ENCODE measurements at places on chromosomes 3 and 15. TPM values are rescaled to one million over a fixed set of nuclear protein-coding genes. Genes with fewer than 3 reads are reported as not detected.

DNA sequence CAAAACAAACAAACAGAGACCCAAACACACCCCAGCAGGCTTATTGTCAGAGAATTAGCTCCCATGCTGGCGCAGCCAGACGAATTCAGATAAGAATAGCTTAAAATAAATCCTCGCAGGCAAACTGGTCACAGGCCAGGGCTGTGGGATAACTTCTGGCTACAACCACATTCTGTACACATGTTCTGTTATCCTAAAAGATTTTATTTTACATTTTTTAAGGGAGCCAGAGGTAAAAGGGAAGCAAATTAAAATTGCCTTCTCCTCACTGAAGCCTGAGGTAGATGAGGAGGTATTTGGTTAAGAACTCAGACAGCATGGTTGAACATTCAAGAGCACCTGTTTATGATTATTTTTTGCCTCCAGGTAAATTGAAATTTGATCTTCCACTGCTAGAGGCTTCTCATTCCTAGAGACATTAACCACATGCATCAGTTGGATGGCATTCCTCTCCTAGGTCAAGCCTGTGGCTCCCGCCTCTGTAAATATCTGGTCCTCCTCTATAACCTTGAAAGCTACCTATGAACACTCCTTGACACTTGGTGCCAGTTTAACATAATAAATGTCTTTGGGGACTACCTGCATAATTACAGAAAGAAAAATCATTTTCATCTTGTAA lies 190.3 kb downstream of the SATB1 start:
- DNase-seq: no peak

DNA sequence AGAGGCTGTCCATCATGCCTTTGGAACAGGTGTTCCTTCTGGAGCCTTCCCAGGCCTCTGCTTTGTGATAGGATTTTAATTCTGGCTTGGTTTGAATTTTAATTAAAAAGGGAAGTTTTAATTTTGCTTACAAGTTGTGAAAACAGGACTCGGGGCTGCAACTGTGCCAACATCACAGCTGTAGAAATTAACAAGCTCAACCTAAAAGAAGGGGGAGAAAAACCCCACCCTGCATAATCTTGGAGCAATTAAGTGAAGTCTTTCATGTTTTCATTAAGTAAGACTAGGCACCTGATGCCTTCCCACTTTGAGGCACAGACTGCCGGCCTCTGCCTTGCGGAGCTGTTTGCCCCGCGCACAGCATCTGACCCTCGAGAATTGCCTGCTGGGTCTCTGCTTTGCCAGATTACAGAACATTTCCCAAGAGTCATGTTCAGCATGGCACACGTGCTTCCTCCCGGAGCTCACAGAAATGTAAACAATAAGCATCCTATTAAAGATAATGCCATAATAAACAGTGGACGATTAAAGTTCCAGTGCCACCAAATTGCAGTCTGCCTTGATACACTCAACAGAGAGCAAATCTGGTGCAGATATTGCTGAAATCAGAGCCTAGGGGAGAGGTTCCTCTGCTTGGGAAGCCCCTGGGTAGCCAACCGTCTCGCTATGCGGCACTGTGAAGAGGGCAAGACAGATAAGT lies 364.2 kb downstream of the LRTM1 start:
- no peak for DNase-seq

- DNase-seq: no peak
Observed at GRCh38 chr15:69795601-69796000, 302.1 kb downstream of the TLE3 start.

DNA sequence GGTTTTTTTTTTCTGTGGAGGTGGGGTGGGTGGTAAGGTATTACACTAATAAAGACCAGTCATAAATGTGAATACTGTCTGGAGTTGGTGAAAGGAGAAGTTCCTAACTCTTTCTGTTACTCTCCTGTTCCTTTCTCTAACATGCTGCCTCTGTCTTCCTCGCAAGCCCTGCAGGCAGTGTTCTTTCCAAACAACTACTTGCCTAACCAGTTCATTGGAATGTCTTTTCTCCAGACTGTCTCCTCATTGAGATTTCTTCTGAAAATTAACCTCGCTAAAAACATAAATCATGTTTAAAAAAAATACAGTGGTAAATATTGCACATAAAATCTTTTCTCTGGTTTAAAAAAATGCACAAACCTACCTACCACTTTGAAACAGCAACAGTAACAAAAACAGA lies 135.2 kb downstream of the TP63 start:
- DNase-seq: no peak

DNA sequence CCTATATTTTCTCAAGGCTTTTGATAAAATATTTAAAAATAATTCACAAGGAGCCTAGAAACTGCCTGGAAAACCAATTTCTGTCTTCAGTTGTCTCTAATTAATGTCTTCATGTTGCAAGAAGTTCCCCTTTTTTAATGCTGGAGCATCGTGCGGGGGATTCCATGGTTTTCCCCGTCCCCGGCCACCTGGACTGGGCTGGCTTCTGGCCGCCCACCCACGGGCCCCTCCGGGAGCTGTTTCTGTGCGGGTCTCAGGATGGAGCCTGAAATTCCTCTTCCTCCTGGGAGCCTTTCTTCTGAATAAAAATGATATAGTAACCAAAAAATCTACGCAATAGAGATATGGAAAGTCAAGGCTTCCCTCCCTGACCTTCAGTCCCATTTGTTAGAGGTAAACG lies 8.1 kb upstream of the LRRK1 start:
- DNase-seq: no peak

- peak; percentile 93 for DNase-seq
Observed at GRCh38 chr3:172153335-172153861, 114.0 kb downstream of the FNDC3B start.

DNA sequence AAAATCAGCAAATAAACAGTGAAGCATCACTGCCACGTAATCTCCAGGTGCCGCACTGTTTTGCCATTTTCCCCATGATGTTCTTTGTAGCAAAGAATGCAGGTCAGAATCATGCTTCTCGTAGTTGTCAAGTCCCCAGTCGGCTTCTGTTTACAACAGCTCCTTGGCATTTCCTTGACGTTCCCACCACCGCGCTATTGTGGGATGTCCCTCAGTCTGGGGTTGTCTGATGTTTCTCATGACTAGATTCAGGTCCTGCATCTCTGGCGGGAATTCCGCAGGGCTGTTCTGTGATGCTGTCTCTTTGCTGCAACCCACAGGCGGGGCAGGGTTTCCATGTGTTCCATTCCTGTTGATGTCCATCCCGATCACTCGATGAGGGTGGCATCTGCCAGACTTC lies 117.9 kb upstream of the SMAD3 start:
- DNase-seq: no peak

DNA sequence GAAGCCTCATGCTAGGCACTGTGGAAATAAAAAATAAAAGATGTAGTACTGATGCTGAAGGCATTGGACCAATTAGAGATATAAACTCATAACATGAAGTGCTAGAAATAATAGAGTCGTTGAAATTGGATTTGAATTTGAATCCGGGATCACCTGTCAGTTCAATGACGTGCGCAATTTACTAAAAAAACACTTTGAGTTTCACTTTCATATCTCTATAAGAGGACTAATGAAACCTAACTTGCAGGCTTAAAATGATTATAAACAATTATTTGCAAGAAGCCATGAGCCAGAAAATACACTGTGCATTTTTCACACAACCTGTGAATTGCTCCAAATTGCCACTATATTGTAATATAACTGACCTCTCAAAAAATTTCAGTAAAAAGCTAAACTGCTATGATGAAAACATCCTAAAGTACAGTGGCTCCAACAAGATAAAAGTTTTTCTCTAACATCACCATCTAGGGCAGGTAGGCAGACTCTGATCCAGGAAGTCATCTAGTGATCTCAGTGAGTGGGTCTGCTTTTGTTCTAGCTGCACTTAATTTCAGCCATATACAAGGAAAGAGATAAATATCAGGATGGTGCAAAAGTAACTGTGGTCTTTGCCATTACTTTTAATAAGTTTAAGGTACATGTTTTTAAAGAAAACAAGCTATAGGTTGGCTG lies 440.2 kb downstream of the CNTN6 start:
- no peak for DNase-seq

- no peak for DNase-seq
Observed at GRCh38 chr15:35307026-35307425, 221.9 kb upstream of the NANOGP8 start.

CELF6 gene
- total RNA-seq: 0.52 TPM

FBXW12 gene
- total RNA-seq: not detected

BTLA gene
- 0.17 TPM for total RNA-seq

PROS1 gene
- 9.6 TPM for total RNA-seq
